NCI-H2029 (cell line): ENCODE measurements at places on chromosomes 16 and 17.

- no peak for DNase-seq
These were observed 93.4 kb upstream of the GSE1 start for GRCh38 chr16:85519540-85520231.

- DNase-seq = no peak
These were observed 39.1 kb downstream of the CDRT15 start for GRCh38 chr17:14197586-14197985.

DNA sequence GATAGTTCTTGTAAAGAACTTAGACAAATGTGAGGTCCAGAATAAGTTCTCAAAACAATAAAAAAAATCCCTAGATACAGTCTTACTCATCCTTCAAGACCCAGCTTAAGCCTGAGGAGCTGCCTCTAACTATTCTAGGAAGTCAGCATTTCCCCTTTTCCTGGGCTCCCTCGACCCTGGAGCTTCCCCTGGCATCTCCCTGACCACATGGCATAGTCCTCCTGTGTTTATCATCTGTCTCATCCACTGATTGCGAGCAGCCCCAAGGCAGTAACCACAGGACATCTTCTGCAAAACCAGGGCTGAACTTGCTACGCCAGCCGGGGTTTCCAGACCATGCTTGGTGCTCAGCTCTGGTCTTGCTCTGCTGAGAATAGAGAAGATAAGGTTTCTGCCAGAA lies 36.7 kb upstream of the NLRP1 start:
- DNase-seq = no peak

DNA sequence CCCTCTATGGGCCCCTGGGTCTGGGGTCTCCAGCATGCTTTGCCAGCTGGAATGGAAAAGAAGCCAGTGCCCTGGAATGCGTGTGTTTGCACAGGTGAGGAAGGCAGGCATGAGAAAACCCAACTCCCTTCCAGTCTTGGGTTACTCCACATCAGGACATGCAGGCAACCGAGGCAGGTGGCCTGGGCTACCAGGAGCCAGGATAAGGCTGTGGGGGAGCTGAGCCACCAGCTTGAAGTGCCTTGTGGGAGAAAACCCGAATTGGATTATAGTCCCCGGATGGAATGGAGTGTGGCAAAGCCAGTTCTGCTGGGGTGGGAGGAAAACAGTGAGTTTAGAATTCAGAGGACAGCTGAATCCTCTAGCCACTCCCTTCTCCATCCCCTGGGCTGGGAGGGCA lies 7.2 kb downstream of the SRCIN1 start:
- peak; percentile 92 for DNase-seq

DNA sequence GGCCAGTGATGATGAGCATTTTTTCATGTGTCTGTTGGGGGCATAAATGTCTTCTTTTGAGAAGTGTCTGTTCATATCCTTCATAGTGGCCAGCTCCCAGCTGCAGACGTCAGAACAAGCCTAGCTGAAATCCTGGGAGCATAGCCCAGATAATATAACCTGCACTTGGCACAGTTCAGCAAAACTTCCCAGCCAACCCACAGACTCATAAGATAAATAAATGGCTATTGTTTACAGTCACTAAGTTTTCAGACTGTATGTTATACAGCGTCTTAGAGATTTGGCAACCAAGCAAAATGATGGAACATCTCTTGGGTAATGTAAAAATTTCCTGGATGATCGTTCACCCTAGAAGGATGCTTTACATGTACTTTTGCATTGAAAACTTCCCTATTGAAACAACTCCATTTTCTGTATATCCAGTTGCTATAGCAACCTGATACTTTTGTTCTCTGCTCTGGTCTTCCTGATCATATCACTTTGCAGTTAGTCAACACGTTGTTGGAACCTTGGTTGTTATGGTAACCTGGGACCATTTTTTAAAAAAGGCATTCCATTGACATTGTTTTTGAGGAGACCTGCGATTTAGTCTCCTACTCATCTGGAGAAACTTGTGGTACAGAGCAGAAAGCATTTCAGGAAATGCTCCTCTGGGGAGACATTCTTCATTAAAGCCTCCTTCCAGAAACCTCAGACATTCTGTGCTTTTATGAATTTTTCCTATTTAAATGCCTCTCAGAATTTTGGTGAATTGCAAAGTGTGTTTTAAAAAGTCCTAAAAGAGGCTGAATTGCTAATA lies 378.7 kb downstream of the HS3ST4 start:
- no peak for DNase-seq

- DNase-seq = no peak
These were observed 34.1 kb upstream of the HELZ start for GRCh38 chr17:67279115-67279514.
